HTR-8/SVneo (cell line): ENCODE measurements at places on chromosomes 2 and 18.
A peak's percentile ranks its signal among the peaks of the same experiment; 100 is the strongest.

GRCh38 chr2:213411582-213412289 lies 127.5 kb downstream of the SPAG16 start:
- DNase-seq = no peak

DNA sequence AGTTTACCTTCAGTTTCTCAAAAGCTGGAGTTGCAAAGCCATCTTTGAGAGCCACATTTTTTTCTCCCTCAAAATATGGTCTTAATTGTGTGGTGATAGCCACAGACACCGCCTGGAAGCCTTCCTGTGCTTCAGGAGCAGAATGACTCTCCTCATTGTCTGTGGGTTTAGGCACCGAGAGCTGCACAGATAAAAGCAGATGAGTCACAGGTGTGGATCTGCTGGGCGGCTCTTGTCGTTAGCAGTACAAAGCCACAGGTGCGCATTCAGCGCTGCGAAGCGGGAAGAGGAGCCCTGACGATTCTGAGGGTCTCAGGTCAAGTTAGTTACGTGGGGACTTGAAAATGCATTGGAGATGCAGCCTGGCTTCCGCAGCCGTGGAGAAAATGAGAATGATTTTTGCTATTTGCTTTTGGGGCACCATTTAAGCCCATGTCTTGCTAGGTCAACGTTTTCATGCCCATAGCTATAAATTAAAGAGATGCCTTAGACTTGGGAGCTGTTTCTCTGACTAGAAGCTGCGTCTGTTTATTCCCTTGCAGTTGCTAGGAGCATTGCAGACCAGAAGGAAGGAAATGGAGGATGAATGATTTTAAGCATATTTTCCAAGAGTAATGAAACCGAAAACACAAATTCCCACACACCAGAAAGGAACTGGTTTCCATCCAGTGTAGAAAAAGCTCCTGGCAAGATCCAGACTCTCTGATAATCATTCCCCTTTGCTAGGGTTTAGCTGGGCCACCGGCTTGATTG lies 51.5 kb downstream of the KLHL29 start:
- DNase-seq = no peak

- no peak for DNase-seq
These were observed 28.0 kb downstream of the CNGA3 start for GRCh38 chr2:98374286-98374685.

- no peak for DNase-seq
These were observed 166.9 kb upstream of the KLF7 start for GRCh38 chr2:207332480-207333212.

GRCh38 chr2:71965530-71965929 lies 182.1 kb downstream of the CYP26B1 start:
- no peak for DNase-seq

- DNase-seq = no peak
These were observed 12.2 kb downstream of the PLEK start for GRCh38 chr2:68377137-68377780.

DNA sequence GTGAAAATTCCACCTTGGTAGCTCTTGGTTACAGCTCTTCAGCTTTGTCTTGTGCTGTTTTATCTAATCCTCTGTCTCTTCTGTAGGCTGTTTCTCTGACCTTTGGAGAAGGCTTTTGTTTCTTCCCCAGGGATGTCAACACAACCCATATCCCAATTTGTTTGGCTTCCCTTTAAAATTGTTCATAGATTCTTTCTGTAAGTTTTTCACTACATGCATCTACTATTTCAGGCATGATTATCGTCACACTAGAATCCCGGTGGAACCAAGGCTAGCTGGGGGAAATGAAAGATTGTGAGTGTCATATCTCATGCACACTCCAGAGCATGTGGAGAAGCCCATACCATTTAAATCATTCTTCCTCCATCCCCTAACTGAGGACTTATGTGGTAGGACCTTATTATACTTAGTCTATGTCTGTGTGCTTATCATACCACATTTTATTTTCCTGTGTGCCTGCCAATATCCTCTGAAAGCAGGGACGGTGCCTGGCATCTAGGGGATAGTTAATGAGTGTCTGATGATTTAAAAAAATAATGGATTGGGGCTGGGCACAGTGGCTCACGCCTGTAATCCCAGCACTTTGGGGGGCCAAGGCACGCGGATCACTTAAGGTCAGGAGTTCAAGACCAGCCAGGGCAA lies 59.9 kb downstream of the CRIM1 start:
- no peak for DNase-seq

DNA sequence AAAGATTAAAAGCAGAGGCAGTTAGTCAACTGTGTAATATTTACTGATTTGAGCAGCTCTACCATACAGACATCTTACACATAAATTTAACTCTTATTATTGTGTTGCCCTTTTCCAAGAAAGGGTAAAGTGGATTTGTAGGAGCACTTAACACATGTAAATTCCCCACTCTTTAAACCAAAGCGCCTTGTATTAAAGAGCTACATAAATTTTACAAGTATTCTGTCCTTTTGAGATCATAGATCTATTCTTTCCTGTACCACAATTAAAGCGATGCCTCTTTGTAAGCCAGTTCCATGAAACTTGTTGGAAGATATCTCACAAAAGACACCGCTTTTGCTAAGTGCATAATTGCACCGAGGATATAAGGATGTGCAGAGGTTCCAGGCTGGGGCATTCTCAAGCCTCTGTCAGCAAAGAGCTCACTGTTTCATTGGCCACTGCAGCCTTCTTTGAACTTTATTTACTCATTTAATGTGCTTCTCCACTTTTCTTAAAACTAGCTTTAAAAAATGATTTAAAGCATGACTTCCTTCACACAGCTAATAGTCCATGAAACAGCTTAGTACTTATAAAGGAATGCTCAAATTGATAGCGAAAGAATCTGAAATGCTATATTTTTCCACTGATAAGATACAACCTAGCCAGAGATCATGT lies 520.0 kb upstream of the TCF4 start:
- DNase-seq = no peak

- DNase-seq = no peak
These were observed 280.4 kb downstream of the PTPRM start for GRCh38 chr18:7847357-7848053.

- no peak for DNase-seq
These were observed 72.3 kb downstream of the LDLRAD4 start for GRCh38 chr18:13290856-13291271.

GRCh38 chr2:172931256-172931894 lies 144.3 kb upstream of the MAP3K20 start:
- DNase-seq = peak; percentile 29

DNA sequence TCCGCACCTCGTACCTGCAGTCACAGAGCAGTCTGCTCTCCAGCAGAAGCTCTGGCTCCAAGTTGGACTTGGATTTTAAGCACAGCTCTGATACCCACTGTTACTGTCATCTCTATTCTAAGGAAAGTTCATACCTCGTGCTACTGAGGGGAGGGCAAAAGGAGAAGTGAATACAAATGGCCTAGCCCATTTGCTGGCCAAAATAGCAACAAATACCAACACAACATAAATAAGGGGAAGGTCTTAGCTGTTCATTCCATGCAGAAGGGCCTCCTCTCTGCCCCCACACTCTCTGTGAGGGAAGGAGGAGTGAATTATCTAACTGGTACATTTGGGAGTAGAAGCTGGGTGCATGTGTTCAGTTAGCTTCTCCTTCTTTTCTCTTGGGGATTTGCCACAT lies 739.4 kb upstream of the RAB6C start:
- DNase-seq = no peak

DNA sequence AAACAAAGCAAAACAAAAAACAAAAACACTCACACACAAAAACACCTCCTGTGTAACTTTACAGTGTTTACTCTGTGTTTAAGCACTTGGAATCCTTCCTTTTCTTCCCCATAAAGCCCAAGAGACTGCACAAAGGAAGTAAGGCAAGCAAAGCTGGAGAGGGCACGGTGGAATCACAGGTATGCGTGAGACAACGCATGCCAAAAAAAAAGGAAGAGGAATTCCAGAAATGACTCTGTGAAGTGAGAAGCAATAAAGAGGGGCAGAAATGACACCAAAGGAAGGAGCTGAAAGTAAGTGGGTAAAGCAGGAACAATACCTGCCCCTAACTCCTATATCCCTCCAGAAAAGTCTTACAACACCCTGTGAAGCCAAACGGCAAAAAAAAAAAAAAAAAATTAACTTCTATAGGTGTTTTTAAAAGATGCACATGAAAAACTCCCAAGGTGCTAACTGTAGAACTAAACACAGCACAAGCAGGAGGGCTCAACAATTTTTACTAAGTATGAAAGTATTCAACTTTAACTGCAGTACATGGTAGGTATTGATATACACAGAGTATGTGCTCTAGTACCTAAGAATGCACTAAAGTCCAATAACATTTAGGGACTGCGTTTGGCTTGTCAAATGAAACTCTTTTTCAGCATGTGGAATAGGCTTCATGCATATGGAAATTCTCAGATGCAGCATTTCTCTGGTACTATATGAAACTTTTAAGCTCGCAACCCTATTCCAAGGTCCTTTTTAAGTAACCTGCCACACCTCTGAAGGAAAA lies 9.1 kb downstream of the RND3 start:
- DNase-seq = no peak

- DNase-seq = no peak
These were observed 654.9 kb downstream of the ADCYAP1 start for GRCh38 chr18:1559563-1559962.

DNA sequence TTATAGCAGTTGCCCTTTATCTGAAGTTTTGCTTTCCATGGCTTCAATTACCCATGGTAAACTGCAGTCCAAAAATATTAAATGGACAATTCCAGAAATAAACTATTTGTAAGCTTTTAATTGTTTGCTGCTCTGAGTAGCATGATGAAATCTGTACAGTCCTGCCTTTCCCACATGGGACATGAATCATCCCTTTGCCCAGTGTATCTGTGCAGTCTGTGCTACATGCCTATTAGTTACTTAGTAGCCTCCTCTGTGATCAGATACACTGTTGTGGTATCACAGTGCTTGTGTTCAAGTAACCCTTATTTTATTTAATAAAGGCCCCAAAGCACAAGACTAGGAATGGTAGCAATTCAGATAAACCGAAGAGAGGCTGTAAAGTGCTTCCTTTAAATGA lies 810.6 kb upstream of the PIK3C3 start:
- no peak for DNase-seq

DNA sequence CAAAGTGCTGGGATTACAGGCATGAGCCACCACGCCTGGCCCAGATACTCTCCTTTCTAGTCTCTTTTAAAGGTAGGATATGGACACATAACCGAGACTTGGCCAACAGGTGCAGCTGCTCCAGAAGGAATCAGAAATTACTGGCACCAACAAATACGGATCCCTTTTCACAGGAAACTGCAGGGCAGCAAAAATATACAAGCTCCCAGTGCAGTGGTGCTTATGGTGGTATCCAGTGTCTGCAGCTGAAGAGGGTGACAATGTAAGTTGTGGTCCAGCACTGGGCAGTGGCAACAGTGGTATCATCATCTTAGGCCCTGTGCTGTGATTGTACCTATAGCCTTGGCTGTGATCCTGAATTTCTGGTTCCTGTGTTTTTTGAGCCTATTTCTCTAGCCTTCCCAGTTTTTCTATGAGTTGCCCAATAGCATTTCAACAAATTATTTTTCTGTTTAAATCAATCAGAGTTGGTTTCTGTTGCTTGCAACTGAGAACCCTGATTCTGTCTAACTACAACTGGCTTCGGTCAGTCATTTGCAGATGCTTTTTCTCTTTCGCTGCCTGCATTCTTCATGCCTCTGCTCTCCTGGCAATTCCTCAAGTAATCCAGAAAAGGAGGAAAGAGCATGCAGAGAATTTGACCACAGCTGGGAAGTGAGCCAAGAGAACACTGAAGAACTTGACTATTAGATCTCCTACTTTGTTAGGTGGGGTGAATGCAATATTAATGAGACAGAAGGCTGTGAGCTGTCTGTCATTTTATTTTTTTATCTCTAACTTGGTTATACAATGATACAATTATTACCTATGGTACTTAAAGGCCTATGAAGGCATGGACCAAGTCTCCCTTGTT lies 30.8 kb upstream of the EML4 start:
- peak; percentile 67 for DNase-seq

GRCh38 chr2:237889016-237889415 lies 29.6 kb downstream of the RAMP1 start:
- DNase-seq = no peak

DNA sequence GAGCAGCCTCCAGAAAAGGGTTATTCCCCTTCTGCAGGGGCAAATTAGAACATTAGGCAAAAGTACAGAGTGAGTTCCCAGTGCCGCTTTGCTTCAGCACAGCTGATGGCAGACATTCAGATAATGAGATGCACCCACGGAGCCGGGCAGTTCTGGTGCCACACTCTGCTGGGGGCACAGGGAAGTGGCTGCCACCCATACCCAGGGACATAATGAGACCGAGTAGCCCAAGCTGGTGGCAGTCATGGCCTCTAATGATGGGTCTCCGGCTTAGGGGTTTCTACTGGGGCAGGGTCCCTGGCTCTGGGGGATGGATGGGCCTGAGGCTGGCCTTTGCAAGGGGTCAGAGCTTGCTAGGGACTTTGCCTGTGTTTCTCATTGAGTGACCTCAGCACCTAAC lies 26.2 kb downstream of the GLI2 start:
- no peak for DNase-seq

GRCh38 chr18:24080861-24081260 lies 58.0 kb upstream of the CABYR start:
- DNase-seq = no peak

DNA sequence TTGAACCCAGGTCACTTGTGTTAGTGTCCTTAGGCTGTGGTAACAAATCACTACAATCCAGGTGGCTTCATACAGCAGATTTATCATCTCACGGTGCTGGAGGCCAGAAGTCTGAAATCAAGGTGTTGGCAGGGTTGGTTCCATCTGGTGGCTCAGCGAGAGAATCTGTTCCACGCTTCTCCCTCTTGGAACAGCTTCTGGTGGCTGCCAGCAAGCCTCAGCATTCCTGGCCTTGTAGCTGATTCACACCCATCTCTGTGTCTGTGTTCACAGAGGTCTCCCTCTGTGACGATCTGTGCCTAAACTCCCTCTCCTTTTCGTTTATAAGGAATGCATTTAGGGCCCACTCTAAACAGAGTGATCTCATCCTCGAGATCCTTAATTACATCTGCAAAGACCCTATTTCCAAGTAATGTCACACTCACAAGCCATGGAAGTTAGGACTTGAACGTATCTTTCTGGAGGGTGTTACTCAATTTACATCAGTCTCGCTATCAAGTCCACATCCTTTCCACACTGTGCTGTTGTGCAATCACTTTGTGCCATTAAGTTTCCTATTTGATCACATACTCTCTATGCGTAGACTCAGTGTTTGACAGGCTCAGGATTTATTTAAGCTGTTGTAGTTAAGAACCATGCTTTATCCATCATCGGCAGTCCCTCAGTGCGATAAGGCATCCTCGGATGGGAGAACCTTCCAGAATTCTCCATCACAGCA lies 164.4 kb downstream of the SOCS6 start:
- DNase-seq = no peak

- DNase-seq = no peak
These were observed 243.9 kb downstream of the NR4A2 start for GRCh38 chr2:156088587-156088986.

- DNase-seq = peak; percentile 80
These were observed 20.6 kb upstream of the ATRAID start for GRCh38 chr2:27191070-27191829.
